ENCODE measurements at places on chromosomes 12 and 14.

- DNase-seq, result no peak
Observed at GRCh38 chr12:66767536-66767935, 88.7 kb upstream of the GRIP1 start.

DNA sequence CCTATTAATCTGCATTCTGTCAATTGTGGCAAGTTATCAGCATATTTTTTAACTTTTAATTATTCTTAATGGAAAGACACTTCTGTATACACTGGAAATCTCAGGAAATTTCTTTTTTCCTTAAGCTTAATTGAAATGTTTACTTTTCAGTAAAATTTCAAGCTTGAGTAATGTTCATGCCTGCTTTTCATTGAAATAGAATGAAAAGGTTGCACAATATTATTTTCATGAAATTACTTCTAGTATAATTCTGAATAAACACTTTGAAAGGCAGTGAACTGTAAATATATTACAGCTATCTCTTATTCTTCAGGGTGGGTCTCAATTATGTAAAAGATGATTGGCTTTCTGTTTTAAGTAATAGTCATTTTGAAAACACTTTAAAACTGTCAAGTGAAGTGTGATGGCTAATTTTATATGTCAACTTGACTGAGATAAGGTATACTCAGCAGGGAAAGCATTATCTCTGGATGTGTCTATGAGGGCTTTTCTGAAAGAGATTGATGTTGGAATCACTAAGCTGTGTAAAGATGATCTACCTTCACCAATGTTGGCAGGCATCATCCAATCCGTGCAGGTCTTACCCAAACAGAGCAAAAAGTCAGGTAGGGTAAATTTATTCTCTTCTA is 29.9 kb downstream of the CLEC2D start:
- DNase-seq, result no peak

DNA sequence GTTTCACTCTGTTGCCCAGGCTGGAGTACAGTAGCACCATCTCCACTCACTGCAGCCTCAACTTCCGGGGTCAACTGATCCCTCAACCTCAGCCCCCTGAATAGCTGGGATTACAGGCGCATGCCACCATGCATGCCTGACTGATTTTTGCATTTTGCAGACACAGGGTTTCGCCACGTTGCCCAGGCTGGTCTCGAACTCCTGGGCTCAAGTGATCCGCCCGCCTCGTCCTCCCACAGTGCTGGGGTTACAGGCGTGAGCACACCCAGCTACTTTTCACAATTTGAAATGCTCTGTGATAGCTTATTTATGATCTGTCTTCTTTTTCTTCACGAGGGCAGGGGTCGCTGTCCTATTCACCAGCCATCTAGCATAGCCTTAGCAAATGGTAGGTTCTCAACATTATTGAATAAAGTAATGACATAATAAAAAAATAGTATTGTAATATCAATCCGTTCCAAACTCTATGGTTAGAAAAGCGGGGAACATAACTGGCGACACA is 477 bp upstream of the DDX47 start:
- no peak for DNase-seq

GRCh38 chr12:9169979-9170634 is 38.1 kb downstream of the PZP start:
- no peak for DNase-seq

DNA sequence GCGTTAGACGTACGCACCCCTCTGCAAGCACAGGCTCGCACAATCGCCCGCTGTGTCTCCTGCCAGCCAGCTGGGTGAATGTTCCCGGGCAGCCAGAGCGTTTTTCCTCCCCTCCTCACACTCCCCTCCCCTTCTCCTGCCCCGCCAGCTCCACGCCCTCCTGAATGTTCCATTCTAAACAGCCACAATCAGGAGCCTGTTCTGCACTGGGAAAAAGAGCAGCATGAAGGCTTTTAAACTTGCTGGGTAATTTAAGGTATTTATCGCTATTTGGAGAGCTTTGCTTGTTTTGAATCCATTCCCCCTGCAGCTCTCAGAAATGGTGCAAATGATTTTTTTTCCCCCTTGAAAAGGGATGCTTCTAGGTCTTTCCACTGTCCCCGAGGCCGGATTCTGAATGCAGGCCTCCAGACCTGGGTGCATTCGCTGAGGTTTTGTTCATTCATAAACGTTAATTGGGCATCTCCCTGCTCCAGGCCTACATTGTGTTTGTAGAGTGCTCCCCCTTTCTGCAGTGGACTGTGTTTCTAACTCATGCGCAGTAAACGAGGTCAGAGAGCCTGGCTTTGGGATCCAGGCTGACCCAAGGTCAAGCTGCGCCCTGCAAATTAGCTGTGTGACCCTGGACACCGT is 212.5 kb downstream of the CHST11 start:
- no peak for DNase-seq

GRCh38 chr12:76866726-76867125 is 12.1 kb downstream of the CSRP2 start:
- DNase-seq, result no peak

DNA sequence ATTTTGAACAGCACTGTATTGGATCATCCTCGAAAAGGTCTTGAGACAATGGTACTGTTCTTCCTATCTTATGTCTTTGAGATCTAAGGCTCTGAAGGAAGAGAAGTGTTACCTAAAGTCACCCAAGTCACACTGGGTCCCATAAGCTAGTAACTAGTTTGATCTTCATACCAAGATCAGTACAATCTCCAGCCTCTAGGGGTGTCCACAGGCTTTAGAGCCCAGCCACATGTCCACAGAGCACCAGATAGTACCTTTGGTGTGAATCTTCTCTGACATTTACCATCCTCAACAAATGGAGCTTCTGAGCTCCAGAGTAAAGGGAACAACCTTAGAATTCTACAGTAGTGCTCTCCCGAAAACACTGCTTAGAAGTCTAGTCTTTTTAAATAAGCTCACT is 78.7 kb downstream of the KSR2 start:
- no peak for DNase-seq

- no peak for DNase-seq
Observed at GRCh38 chr12:8482571-8483061, 26.9 kb downstream of the CLEC6A start.

DNA sequence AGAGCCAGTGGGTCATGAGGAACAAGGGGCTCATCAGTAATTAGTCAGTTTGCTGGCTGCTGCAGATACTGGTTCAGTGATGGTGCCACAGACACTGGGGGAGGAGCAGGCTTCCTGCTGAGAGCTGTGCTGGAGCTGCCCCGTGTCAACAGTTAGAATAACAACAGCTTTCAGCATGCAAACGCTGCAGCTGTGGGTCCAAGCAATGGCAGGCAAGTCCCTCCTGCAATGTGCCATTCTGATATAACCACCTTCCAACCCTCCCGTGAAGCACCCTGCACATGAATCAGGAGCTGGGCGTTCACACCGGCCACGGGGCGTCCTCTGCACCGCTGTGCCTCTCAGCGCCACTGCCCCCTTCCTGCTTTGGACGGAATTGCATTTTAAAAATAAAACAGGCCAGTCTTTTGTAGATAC is 258.4 kb upstream of the SFSWAP start:
- DNase-seq, result no peak

DNA sequence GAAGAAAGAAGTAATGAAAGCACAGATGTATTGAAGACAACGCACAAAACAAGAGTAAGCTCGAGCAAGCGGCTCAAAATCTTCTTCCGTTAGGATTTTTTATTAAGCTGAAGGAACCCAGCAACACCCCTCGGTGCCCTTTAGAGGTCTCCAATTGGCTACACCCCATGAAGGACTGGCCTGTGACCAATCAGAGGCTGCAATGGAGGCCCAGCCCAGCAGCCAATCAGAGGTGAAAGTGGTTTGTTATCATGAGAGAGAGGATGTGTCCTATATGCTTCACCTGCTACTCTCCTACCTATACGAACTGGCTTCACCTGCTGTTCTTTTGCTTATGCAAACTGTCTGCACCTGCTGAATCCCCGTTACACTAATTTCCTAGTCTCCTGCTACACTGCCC is 358.8 kb downstream of the C12orf50 start:
- DNase-seq, result no peak

Measured in stimulated activated CD4-positive, alpha-beta T cell treated with anti-CD3 and anti-CD28 coated beads, TNF-alpha, amount 100 ng/mL, for 24 hours (primary cell).